ENCODE measurements at places on chromosomes 12 and 14.
A peak's percentile ranks its signal among the peaks of the same experiment; 100 is the strongest.

- DNase-seq: no peak
Observed at GRCh38 chr14:56135668-56136067, 17.5 kb downstream of the PELI2 start.

DNA sequence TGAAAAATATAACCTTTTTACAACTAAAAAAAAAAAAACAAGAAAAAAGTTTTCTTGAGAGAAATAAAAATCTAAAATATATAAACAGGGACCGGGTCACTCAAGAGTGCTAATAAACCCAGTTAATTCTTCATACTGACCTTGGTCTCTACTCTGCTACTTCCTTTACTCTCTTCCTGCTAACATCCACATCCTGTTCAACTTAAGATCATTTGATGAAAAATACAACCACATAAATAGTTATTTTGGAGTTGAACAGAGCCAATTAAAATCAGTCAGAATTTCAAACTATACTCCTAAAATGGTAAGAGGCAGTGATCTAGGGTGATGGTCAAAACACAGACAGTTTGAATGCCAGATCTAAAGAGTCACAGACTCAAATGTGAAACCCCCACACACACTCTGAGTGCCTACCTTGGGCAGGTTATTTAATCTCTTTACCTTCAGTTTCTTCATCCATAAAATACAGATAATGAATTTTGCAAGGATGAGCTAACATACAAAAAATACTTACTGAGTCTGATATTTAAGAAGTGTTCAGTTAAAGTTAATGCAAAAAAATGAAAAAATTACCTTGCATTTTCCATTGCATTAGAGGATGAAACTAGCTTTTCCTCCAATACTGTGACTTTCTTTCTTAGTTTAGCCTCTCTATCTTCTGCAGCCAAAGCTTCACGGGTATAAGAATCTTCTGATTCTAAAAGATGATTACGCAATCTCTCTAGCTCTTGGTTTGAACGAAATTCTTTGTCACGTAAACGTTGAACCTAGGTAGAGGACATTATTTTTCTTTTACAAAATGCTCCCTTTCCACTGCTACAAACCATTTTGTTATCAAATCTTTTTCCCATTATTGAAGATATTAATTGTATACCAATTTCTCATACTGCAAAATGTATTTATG is 40.9 kb downstream of the TRIP11 start:
- DNase-seq: no peak

- peak; percentile 57 for DNase-seq
Observed at GRCh38 chr12:68482660-68483059, 128.0 kb upstream of the RAP1B start.

DNA sequence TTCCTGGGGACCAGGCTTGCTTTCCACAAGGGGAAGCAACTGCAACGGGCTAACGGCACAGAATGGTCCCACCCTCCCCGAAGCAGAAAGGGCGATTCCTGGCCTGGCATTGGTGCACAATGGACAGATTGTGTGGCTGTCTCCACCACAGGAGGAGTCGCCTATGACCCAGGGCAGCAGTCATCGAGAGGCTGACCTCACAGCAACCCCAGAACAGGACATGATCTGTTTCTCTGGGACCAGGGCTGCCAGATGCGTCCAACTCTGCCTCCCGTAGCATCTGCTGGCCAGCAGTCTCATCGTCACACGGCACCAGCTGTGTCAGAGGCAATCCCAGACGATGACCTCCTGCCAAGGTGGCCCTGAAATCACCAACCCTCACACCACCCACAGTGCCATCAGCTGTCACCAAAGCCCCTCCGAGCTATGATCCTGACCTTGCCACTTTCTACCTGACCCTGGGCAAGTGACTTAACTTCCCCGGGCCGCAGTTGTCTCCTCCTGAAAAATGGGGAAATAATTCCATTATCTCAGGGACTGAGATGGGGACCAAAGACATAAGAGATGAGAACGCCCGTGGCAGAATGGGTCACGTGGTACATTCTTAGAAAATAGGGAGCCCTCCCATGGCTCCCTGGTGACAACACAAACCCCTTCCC is 86.7 kb downstream of the CHGA start:
- no peak for DNase-seq

DNA sequence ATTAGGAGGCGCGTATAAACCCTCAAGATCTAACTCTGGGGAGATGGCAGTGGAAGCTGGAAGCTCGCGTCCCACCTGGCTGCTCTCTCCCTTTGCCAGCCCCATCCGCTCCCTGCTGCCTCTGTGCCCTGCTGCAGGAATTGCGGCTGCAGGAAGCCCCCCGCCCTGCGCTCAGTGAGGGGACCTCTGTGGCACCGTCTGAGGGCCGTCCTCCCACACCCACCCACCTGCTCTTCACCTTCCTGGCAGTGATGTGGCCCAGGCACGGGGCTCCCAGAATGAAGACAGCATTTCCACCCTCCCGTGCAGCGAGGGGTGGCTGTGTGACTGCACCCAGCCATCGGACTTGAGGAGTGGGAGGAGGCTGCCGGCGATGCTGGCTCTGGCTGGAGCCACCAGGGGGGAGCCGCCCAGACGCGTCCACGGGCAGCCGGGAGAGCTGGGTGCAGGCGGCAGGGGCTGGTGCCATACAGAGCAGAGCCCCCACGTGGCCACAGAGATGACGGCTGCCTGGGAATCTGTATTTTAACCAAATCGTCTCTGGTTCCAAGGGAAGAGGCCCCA is 28.3 kb upstream of the GALNT9 start:
- no peak for DNase-seq

DNA sequence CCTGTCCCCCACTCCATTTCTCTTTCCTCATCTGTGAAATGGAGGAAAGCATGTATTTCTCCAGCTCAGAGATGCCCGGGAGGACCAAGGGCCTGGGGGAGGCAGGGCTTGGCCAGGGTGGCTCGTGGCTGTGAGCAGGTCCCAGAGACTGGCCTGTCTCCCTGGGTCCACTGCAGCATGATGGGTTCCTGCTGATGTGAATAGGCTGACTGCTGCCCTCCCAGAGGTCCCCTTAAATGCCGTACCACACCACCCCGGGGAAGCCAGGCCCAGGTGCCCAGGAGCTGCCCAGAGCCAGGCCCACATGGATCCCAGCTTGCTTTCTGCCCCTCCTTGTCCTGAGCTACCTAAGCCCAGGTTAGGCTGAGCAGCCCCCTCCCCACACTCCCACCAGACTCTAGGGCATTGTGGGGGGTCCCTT is 158.2 kb upstream of the C14orf180 start:
- peak; percentile 3 for DNase-seq

GRCh38 chr14:69750495-69750894 is 16.4 kb upstream of the SRSF5 start:
- DNase-seq: no peak

DNA sequence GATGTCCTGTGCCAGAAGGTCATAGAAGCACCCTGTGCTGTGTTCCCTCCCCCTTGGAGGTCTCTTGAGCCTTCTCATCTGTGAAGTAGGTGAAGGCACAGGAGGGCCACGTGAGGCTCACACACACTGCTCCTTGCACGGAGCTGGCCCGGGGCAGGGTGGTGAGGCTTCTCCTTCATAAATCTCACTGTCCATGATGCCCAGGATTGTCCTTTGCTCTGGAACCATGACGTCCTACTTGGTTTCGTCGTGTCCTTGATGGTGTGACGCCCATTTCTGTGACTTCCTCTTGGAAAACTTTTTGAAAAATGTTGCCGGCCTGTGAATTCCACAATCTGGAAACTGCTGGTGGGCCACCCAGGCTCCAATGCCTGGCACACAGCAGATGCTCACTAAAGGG is 34.4 kb downstream of the SH2B3 start:
- DNase-seq: no peak

DNA sequence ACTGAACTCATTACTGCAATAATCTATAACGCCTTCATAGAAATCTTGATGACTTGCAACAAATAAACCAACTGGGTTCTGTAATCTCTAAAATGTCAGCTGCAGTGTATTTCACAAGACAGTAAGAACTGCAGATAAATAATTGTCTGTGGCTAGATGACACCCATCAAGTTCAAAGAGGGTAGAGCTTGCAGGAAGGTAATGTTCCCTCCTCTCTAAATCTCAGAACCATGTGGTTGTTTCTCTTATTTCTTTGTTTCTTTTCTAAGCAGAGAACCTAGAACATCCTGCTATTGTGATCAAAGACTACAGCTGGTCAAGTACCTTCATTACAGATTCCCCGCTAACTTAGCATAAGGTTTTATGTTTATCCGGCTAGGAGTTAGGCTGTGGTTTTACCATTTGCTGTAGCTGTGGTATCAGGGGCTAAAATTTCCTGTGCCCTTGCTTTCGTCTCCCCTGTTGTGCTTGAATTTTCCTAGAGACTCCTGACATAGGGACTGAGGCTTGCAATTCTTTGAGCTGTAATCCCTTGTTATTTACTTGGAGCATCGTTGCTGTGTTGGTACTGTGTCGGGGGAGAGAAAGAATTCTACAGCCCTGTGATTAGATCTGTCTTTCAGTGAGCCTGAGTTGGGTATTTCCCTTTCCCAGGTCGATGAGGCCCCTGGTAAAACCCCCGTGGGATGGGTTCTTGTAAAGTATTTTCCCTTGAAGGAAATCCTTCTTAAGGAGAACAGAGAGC is 253.1 kb upstream of the BTG1 start:
- no peak for DNase-seq

GRCh38 chr12:54261815-54262402 is 18.0 kb downstream of the CBX5 start:
- no peak for DNase-seq
